ENCODE measurements at places on chromosomes 2 and 18.

- no peak for DNase-seq
Measured at GRCh38 chr18:13112982-13113381, 105.6 kb upstream of the LDLRAD4 start.

DNA sequence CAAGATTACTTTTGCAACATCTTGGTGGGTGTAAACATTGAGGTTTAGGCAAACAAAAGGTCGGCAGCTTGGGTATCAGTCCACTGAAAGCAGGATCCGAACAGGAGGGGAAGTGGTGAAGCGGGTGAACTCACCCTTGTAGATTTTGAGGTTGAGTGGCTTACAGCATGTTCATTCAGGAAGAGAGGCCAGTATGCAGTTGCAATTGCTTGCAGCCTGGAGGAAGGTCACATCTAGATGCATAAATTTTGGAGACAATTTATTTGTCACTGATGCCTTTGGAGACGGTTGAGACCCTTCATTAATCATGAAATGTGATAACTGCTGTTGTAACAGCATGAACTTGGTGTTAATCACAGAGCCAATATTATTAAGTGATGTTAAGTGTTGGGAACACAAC lies 131.1 kb downstream of the LTBP1 start:
- no peak for DNase-seq

- DNase-seq, result no peak
Measured at GRCh38 chr2:139366681-139367080, 586.5 kb upstream of the NXPH2 start.

- no peak for DNase-seq
Measured at GRCh38 chr2:149650006-149650405, 62.4 kb upstream of the MMADHC start.

DNA sequence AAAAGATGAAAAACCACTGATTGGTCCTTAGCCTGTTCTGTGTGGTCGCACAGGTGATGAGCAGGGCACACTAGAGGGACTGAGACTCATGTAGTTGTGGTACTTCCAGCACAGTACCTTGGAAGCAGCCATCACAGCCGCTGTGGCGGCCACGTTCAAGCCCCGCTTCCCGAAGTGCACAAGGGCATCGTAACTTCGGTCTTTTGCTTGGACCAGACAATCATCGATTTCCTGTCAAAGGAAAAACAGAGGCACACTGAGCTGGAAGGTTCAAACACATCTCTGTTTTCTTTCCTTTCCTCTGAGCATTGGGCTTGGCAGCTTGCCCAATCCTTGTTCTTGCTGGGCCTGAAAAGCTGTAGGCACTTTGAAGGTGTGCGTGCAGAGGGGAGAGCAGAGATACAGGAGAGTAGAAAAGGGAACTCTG lies 52.6 kb downstream of the MRPL35 start:
- no peak for DNase-seq

DNA sequence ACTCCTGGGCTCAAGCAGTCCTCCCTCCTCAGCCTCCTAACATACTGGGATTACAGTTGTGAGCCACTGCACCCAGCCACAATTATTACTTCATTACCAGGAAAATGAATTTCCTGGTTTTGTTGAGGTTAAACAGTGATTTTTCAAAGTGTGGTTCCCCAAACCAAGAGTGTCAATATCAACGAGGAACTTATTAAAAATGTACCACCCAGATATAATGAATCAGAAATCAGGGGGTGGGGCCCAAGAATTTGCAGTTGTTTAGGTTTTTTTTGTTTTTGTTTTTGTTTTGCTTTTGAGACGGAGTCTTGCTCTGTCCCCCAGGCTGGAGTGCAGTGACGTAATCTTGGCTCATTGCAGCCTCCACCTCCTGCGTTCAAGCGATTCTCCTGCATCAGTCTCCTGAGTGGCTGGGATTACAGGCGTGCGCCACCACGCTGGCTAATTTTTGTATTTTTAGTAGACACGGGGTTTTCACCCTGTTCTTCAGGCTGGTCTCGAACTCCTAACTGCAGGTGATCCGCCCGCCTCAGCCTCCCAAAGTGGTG lies 94.1 kb downstream of the WDSUB1 start:
- no peak for DNase-seq

DNA sequence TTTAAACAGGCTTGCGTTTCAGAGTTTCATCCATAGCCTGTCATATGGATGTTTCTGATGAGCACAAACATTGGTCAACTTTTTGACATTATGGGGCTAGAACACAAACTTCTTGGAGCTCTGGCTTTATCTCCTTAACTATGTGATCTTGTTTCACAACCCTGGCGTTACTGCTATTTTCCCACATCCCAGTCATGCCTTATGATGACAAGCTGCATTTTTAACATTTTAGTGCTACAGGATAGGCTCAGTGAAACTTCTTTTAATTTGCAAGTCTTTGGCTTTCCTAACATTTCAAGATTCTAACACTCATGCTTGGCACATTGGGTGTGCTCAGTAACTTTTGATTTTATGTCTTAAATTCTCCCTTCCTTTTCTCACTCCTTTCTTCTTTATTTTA lies 21.0 kb upstream of the PDE1A start:
- DNase-seq, result no peak

GRCh38 chr18:48893608-48894600 lies 56.9 kb downstream of the SMAD7 start:
- no peak for DNase-seq

- no peak for DNase-seq
Measured at GRCh38 chr2:55235724-55236538, 3.4 kb downstream of the RPS27A start.

- no peak for DNase-seq
Measured at GRCh38 chr2:16644221-16644925, 21.3 kb downstream of the CYRIA start.

GRCh38 chr2:10777111-10777841 lies 35.3 kb downstream of the PDIA6 start:
- no peak for DNase-seq

DNA sequence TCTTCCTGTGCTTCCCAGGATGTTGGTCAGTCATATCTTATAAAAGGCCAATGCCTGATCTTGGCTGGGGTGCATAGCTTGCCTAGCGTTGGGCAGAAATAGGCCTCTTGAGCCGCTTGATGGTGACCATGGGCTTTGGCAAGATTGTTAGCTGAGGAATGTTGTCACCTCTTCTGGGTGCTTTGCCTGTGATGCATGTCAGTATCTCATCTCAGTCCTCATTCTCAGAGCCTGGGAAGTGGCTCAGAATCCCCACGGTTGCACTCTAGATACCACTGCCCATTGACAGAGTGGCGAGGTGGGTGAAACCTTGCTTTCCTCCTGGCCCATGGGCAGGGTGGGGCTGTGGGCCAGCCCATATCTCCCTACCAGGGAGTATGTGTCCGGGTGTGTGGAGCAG lies 79.2 kb upstream of the MGAT5 start:
- no peak for DNase-seq

- no peak for DNase-seq
Measured at GRCh38 chr2:241072553-241073165, 29.4 kb downstream of the MTERF4 start.

GRCh38 chr18:26286008-26286407 lies 59.8 kb downstream of the TAF4B start:
- DNase-seq, result no peak

Measured in SIG-M5 (cell line).